Activated naive CD4-positive, alpha-beta T cell treated with anti-CD3 and anti-CD28 coated beads, Interleukin-2, amount 10 ng/mL, durations not matched to agents 7 days and 5 days (primary cell): ENCODE measurements at places on chromosomes 16 and 17.

DNA sequence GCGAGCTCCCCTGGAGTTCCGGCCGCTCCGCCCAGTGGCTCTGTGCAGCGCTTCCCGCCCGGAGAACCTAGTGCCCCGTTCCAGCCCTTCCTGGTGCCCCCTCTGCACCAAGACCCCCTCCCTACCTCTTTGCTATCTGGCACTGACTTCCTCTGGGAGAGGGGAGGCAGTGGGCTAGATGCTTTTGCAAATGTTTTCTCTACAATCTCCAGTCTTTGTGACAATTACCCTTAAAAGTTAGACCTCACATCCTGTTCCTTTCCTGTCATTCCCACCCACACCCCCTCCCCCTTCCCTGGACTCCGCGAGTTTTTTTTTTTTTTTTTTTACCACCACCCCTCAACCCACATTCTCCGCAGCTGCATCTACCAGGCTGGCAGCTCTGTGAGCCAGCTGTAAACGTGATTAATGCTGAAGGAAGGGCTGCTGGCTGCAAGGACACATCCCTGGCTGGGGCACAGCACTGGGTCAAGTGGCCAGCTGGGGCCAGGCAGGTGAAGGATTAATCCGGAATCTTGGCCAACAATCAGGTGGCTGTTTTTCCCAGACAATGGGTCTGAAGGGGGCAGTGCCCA lies 101.5 kb downstream of the MGAT5B start:
- no peak for DNase-seq
- peak overlapping the region; percentile 51 for H3K4me3 ChIP-seq
- H3K27me3 ChIP-seq, result peaks cover 83% of the 10 kb centered on the region
- H3K36me3 ChIP-seq, result no peaks in the 10 kb centered on the region
- H3K27ac ChIP-seq, result peak overlapping the region; percentile 7

GRCh38 chr17:39177256-39177655 lies 11.3 kb upstream of the ARL5C start:
- H3K4me3 ChIP-seq, result no peak overlapping the region
- H3K36me3 ChIP-seq, result peaks cover 20% of the 10 kb centered on the region
- peaks cover 14% of the 10 kb centered on the region for H3K4me1 ChIP-seq
- H3K27me3 ChIP-seq, result no peaks in the 10 kb centered on the region
- DNase-seq, result no peak

GRCh38 chr16:88736496-88736895 lies 30.2 kb downstream of the CTU2 start:
- no peak overlapping the region for H3K4me3 ChIP-seq
- H3K27me3 ChIP-seq, result no peaks in the 10 kb centered on the region
- H3K36me3 ChIP-seq, result peaks cover 16% of the 10 kb centered on the region
- H3K27ac ChIP-seq, result no peak overlapping the region
- DNase-seq, result no peak

GRCh38 chr17:78007647-78008046 lies 49.1 kb downstream of the TNRC6C start:
- H3K27me3 ChIP-seq, result no peaks in the 10 kb centered on the region
- no peak overlapping the region for H3K27ac ChIP-seq
- peaks cover 24% of the 10 kb centered on the region for H3K36me3 ChIP-seq
- peaks cover 14% of the 10 kb centered on the region for H3K4me1 ChIP-seq
- no peak overlapping the region for H3K4me3 ChIP-seq
- no peak for DNase-seq

DNA sequence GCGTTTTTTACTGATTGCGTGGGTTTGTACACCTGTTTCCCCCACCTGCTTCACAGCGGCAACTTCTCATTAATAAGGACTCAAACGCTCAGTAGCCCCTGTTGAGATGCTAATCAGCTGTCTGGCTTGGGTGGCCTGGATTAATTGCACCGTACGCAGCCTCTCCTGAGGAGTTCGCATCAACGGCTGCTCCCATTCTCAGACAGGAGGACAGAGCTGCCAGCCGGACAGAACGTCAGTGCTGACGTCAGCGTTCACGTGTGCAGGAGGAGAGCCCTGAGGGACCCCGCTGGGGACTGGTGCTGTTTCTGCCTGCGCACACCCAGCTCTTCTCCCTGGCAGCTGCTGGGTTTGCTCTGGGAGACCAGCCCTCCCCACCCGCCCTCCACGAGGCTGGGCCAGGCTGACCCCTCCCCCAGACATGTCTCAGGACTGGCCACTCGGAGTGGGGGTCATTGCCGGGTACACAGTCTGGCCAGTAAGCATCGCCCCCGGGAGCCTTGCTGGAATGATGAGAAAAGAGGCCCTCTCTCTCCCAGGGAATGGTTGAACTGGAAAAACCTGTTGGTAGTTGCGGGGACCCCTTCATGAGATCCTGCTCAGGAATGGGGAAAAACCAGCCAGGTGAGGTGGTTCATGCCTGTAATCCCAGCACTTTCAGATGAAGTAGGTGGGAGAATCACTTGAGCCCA lies 5.7 kb upstream of the BANP start:
- no peak overlapping the region for H3K27ac ChIP-seq
- peak; percentile 35 for DNase-seq
- H3K4me3 ChIP-seq, result no peak overlapping the region
- no peaks in the 10 kb centered on the region for H3K36me3 ChIP-seq
- H3K4me1 ChIP-seq, result peaks cover 44% of the 10 kb centered on the region

DNA sequence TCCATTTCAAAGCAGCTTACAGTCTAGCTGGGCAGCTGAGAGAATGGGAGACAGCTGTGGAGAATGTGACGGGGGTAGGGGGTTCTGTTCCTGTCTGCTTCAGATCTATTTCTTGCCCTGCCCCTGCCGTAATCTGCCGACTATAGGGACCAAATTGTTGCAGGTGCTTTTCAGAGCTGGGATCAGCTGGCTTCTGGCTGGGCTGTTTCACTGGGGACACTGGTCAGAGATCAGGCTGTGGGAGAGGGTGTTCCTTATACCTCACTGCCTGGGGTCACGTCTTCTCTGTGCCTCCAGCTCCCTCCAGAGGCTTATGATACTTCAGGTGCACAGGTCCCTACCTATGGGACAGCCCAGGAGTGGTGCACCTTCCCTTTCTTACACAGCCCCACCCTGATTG lies 514.9 kb upstream of the GOT2 start:
- no peaks in the 10 kb centered on the region for H3K4me1 ChIP-seq
- no peaks in the 10 kb centered on the region for H3K27me3 ChIP-seq
- no peak overlapping the region for H3K27ac ChIP-seq
